SK-N-SH (cell line): ENCODE measurements at places on chromosomes 5 and 9.

- no peak for DNase-seq
Measured at GRCh38 chr5:52864371-52864770, 76.7 kb downstream of the ITGA1 start.

DNA sequence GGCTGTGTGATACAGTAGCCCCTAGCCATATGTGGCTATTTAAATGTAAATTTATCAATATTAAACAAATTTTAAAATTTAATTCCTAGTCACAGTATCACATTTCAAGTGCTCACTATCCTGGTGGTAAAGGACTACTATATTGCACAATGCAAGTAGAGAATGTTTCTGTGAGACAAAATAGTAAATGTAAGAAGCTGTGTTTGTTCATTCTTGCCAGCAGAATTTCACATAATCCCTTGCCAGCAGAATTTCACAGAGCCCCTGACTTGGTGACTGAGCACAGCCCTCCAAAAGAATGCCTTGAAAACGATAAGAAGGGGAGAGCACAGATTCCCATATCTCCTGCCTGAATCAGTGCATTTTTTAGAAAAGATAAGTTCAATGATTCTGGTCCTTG lies 75.9 kb upstream of the SELENOP start:
- no peak for DNase-seq

- DNase-seq = no peak
Measured at GRCh38 chr5:72673623-72674022, 142.8 kb upstream of the TNPO1 start.

DNA sequence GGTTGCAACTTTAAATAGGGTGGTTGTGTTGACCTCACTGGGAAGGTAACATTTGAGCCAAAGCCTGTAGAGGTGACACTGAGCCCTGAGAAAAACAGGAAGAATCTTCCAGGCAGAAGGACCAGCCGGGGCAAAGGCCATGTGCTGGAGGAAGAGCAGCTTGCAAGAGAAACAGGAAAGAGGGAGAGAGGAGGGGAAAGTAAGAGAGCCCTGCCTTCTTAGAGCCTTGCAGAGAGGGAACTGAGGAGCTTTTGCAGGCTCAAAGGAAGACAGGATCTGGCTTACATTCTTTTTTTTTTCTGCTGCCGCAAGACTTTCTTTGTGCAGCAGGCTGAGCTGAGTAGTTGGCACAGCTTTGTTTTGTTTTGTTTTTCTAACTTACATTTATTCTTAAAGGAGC lies 17.4 kb downstream of the C9orf153 start:
- DNase-seq = no peak

- no peak for DNase-seq
Measured at GRCh38 chr5:3740546-3741373, 145.1 kb downstream of the IRX1 start.
